ENCODE measurements at places on chromosomes 6 and 20.

DNA sequence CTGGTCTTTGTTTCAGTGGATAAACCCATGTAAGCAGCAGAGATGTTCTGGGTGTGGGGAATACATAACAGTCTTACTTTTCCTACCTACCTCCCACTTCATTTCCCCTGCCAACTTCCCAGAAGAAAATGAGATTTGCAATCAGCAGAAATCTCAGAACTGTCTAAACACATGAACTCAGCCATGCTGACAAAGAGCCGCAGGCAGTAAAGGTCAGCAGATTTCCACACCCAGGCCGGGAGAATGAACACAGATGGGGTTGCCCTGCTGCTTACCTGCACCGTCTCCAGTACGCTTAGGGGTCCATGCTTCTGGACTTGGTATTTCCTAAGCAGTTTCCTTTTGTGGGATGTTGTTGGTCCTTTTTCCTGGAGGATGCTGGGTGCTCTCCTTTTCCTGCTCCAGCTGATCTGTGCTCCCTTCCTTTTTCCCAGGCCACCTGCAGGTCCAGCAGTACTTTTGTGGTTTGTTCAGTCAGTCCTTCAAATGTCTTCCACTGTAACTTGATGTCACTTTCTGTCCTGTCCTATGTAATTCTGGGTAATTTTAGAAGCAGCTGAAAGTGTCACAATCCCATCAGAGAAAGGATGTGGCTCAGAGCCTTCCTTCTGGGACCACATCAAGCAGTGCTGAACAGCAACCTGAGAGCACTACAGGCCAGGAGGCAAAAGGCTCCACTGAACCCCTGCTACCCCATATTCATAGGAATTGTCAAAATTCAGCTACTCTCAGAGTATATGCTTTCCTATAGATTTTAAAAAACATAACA lies 129.0 kb downstream of the CEP57L1 start:
- DNase-seq, result no peak

- DNase-seq, result no peak
Measured at GRCh38 chr6:70831427-70831826, 125.4 kb downstream of the B3GAT2 start.

GRCh38 chr6:155830531-155830930 lies 374.9 kb upstream of the NOX3 start:
- no peak for DNase-seq

GRCh38 chr6:158142789-158143188 lies 25.3 kb downstream of the SERAC1 start:
- DNase-seq, result no peak

- DNase-seq, result no peak
Measured at GRCh38 chr6:159995405-159995804, 26.5 kb downstream of the IGF2R start.

DNA sequence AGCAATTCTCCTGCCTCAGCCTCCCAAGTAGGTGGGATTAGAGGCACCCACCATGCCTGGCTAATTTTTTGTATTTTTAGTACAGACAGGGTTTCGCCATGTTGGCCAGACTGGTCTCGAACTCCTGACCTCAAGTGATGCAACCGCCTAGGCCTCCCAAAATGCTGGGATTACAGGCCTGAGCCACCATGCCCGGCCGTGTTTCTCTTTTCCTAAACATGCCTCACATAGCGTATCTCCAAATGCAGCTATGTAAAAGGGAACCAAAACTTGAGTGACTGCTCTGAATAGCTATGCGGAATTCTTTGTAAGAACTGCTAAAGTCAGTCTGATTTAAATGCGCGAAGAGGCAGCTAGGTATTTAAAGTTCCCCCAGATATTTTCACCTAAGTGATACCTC lies 20.5 kb downstream of the BPIFA2 start:
- no peak for DNase-seq

GRCh38 chr6:19736066-19736465 lies 101.1 kb upstream of the ID4 start:
- DNase-seq, result no peak

DNA sequence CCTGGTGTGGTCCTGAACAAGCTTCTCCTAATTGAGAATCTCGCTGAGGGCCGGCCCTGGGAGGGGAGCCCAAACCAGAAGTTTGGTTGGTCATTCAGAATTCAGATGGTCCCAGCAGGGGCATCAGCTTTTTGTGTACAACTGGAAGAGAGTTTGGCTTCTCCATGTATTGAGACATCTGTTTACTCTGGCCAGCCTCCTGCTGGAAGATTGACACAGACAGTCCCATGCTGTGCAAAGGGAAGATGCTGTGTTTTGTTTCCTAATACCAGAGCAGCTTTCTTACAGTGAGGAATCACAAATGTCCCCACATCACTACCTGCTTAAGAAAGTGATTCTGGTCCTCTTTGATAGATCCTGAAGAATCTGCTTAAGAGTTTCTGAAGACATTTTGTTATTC lies 97.8 kb downstream of the PLEKHG1 start:
- no peak for DNase-seq
